ENCODE measurements at places on chromosomes 2 and 18.

DNA sequence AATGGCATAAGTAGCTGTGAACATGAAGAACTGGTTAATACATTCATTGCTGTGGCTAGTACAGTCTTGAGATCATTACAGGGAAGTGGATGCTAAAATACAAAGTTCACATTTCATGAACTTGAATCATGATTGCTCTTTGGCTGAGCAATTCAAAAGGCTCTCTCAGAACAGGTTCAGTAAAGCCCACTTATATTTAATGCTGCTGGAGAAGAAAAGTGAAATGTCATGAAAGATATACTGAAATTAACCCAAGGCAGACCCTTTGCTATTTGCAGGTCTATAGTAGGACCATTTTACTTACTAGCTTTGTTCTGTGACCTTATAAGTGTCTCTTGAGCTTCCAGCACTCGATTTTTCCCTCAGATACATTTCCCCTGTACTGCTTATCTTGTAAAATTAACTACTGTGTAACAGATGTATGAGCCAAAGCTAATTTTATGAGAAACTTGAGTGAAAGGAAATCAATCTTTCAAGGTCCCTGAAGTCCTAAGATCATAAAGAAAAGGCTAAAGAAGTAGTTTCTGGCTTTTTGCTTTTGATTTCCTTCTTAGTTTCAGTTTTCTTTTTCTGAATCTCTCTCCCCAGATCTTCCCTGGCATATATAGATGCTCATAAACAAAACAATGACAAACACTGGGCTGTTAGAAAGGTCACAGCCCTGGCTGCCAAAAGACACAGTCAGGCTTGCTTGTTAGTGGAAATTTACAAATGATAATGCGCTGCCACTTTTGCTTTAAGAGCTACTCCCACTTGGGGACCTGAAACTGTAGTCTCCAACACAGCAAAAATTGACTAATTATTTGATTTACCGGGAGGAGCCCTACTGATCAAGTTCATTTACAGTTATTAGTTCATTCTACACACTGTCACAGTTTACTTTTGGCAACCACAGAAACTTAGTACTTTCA lies 132.7 kb upstream of the XPO1 start:
- peak; percentile 46 for DNase-seq

- no peak for DNase-seq
Observed at GRCh38 chr2:84276590-84277255, 182.4 kb downstream of the SUCLG1 start.

- DNase-seq = no peak
Observed at GRCh38 chr18:59639136-59639535, 58.1 kb downstream of the CCBE1 start.

DNA sequence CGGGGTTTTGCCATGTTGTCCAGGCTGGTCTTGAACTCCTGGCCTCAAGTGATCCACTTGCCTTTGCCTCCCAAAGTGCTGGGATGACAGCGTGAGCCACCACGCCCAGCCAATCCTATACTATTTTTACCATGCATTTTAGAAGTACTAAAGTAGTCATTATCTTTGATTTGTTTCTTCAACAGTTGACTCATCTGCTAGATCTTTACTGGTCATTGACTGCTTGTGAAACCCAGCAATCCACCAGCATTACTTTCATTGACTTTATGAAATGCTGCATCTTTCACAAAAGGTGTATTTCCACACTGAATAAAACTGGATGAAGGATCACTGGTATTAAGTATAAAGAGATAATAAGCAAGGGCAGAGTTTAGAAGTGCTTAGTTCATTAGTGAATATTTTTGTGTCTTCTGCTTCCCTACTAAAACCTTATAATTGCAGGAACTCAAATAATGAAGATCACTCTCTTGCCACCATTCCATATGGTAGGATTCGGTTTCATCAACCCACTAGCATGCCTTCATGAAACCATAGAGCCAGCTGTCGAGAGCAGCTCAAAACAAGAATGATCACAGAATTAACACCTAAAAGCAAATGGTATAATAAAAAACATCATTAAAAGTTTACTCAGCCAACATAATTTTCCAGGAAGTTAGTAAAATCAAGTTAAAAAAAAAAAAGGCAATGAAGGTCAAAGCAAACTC lies 33.1 kb downstream of the IRS1 start:
- no peak for DNase-seq

DNA sequence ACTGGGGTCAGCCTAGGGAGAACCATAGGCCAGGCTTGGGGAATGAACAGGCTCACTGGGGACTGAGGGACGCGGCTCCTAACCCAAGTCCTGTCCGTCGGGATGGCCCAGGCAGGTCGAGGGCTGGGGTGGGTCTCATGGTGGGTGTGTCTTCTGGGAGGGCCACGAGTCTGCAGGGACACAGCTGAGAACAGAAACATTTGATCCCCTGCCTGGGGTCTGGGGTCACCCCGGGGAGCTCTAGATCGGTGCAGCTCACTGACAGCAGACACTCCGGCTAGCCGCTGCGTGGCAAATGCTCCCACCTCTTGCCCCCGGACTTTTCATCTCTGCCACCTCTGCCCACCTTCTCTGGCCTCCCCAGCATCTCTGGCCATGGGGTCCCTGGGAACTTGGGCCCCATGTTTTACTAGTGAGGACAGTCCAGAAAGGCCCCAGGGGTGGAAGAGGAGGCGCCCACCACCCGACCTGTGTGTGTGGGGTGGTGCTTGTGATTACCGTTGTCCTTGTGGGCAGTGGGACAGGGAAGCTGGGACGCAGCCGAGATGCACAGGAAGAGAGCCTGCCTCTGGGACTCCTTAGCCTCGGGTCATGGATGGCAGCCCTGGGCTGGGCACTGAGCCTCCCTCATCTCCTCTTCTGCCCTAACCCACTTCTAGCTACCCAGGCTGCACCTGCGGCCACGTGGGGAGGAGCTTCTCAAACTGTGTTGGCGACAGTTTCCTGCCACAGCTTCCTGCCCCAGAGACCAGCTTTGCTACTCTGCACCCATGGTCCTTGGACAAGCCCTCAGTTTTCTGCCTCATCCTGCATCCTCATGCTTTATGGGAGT lies 4.9 kb downstream of the ZAP70 start:
- no peak for DNase-seq

GRCh38 chr2:16774091-16774490 lies 108.5 kb upstream of the CYRIA start:
- no peak for DNase-seq

DNA sequence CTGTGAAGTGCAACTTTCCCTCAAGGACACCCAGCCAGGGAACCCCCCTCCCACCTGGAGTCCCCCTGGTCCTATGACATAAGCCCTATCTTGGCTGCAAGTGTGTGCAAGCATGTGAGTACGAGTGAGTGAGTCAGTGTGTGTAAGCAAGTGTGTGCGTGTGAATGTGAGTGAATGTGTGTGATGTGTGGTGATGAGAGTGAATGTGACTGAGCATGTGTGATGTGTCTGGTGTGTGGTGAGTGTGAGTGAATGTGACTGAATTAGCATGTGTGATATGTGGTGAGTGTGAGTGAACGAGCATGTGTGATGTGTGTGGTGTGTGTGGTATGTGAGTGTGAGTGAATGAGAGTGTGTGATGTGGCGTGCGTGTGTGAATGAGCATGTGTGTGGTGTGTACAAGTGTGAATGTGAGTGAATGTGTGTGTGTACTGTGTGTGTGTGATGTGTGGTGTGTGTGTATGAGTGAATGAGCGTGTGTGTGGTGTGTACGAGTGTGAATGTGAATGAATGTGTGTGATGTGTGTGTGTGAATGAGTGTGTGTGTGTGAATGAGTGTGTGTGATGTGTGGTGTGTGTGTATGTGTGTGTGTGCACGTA lies 68.8 kb upstream of the SMAD7 start:
- DNase-seq = peak; percentile 9

GRCh38 chr2:149885946-149886345 lies 298.4 kb upstream of the MMADHC start:
- no peak for DNase-seq

DNA sequence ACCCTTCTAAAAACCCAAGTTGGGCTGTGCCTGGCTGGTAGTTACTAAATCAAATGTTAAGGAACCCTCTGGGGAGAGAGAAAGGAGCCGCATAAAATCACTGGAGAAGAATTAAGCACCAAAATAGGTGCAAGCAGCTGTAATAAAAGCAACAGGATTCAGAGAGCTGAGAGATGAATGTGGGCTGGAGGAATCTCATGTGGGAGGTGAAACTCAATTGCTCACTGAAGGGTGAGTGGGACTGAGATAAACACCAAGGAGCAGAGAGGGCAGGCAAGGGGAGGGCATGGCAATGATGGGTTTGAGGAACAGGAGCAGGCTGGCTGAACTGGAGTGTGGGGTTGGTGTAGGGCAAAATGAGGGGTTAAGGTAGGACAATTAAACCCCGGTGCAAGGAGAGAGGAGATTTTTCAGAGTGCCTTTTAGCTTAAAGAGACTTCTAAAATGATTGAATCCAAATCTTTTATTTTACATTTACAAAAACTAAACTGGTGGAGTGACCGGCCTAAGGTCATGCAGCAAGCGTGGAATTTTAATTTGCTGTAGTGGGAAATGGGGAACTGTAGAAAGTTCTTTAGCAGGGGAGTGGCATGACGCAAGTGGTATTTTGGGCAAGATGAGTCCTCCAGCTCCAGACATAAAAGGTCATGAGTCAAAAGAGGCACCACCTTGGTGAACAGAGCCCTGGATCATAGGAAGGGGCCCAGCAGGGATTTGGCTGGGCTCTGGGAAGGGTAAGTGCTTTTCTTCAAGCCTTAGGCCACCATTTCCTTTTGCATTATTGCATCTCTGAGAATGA lies 10.5 kb downstream of the PLB1 start:
- DNase-seq = no peak

DNA sequence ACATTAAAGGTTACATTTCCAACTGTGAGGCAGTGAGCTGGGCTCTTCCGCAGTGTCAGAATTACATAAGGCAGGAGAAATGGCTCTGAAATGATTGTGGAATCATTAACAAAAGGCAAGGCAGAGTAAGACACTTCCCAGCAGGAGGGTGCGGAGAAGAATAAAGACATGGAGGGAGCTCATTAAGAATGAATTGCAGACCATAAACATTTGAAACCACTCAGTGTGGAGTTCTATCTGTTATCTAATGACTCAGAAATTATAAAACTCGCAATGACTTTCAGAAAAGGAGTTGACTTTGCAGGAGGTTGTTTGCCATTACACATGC lies 77.0 kb downstream of the SMIM21 start:
- DNase-seq = no peak

DNA sequence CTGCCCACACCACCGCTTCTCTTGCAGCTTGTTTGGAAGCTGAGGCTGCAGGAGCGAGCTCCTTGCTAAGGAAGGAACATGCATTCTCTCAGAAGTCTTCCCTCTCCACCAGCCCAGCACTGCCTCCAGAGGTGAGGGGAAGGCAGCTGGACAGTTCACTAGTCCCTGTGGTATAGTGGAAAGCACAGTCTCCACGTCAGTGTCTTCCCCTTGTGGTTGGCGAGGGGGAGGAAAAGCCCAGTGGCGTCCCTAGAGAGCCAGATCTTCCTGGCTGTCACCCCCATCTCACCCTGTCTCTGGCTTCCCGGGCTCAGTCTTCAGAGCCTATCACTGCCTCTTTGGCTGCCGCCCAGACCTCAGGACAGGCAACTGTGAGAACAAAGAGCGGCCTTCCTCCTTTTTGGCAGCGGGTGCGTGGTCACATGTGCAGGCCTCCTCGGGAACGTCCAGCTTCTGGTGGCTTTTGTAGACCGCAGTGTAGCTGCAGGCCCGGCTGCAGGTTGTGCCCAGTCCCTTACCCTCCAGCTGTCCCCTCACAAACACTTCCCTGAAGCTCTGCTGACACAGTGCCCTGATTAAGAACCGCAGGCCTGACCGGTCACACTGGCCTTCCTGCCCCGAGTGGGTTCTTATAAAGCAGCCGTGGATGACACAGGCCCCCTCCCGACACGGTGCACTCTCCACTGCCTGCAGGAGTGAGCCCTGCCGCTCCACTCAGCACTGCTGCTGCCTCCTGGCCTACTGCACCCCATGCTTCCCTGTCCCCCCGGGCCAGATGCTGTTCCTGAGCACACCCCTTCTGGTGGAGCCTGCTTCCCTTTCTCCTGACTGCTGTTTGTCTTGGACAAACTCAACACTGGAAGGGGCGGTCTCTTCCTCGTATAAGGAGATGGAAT lies 90.9 kb downstream of the RNF144A start:
- DNase-seq = peak; percentile 16
